ENCODE measurements at places on chromosomes 7 and 10.

DNA sequence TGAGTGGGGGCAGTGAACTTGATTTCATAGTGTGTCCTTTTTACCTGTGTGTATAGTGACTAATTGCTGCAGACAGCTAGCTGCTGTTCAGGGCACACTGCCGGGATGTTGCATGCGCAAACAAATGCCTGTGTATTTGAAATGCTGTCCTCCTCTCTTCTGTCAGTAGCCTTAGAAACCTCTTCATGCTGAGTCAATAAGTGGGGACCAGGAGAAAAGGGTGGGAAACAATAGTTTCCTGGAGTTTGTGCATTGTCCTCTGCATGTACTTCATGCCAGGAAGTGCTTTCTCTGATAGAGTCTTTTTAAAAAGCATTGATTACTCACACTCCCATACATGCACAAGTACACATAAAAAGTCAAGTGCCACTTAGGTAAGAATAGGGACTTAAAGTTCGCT, 1183.7 kb upstream of the CELF2 start:
- DNase-seq, result no peak

DNA sequence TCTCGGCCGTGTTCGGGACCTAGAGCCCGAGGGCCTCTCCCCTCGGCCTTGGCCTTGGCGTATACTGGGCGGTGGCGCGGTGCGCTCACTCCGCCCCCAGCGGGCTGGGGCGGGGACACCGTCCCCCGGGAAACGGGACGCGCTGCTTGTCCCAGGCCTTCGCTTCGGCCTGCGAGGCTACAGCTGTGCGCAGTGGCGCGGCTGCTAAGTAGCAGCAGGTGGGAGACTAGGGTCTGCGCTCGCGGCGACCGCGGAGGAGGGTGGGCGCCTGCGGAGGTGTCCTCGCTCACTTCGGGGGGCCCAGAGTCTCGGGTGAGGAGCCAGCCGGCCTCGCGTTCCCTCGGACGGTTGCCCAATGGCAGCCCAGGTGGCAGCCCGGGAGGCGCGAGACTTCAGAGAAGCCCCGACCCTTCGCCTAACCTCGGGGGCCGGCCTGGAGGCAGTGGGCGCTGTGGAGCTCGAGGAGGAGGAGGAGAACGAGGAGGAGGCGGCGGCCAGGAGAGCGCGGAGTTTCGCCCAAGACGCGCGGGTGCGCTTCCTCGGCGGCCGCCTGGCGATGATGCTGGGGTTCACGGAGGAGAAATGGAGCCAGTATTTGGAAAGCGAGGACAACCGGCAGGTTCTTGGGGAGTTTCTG, at the start of gene DNAH11:
TSS of gene DNAH11 (plus strand) at position 149 of the 637 bp plus-strand sequence. CDS start at position 356, 207 bp downstream.
- DNase-seq, result no peak

- DNase-seq, result no peak
Measured at GRCh38 chr7:69358163-69358821, 240.0 kb upstream of the AUTS2 start.

DNA sequence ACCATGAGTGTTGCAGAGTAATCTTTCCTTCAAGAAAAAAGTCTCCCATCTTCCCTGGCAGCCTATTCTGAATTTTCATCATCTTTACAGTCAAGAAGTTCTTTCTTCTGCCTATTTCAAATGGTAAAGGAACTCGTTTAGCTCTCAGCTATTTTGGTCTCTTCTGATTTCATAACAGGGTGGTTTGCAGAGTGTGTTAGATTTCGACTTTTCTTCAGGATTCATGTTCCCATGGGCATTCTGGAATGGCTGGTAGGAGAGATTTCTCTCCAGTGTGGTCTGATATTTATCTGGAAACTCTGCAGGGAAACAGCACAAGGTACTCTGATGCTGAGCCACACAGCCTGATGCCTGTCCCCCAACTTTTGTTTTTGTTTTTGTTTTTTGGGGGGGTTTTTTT, 111.1 kb upstream of the FAM171A1 start:
- DNase-seq, result no peak

- DNase-seq, result peak; percentile 80
Measured at GRCh38 chr7:132577206-132578049, 1.2 kb upstream of the PLXNA4 start.

DNA sequence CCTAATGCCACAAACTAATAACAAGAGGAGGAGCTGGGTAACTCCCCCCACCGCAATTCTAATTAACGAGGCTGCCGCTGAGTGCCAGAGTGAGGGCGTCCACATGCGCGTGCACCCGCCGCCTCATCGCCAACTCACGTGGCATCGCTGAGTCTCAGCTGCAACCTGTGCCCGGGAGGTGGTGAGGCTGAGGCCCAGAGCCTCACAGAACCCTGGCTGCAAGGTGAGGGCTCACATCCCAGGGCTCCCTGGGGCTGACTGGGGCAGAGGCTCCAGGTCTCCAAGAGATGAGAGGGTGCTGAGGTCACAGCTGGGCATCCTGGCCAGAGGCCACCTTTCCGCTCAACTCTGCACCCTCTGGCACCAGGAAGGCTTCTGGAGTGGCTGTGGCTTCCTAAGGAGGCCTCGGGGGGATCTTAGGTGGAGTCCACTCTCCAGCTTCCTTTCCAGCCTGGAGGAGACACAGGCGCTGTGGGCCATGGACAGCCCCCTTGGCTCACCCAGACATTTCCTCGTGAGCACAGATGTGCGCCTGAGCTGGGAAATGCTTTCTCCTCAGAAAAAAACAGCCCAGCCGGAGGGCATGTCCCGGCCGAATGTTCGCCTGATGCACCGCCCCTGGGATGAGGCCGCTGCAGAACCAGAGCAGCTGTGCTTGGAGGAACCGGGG, 242.6 kb downstream of the MAD1L1 start:
- DNase-seq, result no peak

GRCh38 chr10:69786791-69787190, 14.9 kb upstream of the COL13A1 start:
- no peak for DNase-seq

DNA sequence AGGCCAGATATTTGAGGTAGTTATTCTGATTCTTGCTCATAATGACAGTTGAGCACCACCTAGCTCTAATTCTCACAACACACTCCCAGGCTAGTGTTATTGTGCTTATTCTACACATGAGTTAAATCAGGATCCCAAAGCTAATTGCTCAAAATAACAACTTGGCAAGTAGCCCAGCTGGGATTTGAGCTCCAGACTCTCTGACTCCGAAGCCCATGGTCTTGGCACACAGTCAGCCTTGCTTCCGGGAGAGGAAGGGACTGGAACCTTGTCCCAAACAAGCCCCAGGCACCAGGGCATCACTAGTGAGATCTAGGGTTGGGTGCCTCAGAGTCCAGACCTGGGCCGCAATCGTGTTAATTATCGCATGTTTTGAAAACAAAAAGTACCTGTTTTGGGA, 101.4 kb downstream of the GPAM start:
- no peak for DNase-seq

DNA sequence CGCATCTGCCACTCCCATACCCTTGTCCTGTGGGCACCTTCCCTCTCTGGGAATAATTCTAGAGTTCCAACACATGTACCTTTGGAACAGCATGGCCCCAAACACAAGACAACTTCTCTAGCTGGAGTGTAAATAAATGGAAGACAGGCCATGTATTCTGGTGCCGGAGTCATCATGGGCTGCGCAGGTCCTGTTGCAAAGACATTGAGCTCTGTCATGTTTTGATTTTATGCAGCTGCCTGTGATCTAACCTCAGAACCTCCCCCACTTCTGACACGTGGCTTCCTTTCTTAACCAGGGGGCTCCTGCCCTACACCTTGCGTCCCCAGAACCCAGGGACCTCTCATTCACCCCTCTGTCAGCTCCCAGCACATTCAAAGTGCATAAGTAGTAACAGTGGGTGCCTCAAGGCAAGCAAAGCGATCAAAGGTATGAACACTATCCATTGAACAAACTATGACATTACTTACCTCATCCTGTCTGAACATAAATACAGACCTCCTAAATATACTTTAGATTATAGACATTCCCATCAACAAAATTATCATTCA, 219.9 kb downstream of the FGFR2 start:
- DNase-seq, result no peak

- DNase-seq, result no peak
Measured at GRCh38 chr10:46028584-46029460, 1.6 kb downstream of the NCOA4 start.
